ENCODE measurements at places on chromosomes 12 and 14.

GRCh38 chr12:100481021-100481420 is 7.4 kb downstream of the NR1H4 start:
- DNase-seq, result no peak

GRCh38 chr14:21185491-21185890 is 29.6 kb upstream of the OR5AU1 start:
- no peak for DNase-seq

GRCh38 chr12:78128211-78128610 is 297.5 kb downstream of the NAV3 start:
- DNase-seq, result no peak

GRCh38 chr14:100030452-100031153 is 34.6 kb upstream of the EVL start:
- no peak for DNase-seq

DNA sequence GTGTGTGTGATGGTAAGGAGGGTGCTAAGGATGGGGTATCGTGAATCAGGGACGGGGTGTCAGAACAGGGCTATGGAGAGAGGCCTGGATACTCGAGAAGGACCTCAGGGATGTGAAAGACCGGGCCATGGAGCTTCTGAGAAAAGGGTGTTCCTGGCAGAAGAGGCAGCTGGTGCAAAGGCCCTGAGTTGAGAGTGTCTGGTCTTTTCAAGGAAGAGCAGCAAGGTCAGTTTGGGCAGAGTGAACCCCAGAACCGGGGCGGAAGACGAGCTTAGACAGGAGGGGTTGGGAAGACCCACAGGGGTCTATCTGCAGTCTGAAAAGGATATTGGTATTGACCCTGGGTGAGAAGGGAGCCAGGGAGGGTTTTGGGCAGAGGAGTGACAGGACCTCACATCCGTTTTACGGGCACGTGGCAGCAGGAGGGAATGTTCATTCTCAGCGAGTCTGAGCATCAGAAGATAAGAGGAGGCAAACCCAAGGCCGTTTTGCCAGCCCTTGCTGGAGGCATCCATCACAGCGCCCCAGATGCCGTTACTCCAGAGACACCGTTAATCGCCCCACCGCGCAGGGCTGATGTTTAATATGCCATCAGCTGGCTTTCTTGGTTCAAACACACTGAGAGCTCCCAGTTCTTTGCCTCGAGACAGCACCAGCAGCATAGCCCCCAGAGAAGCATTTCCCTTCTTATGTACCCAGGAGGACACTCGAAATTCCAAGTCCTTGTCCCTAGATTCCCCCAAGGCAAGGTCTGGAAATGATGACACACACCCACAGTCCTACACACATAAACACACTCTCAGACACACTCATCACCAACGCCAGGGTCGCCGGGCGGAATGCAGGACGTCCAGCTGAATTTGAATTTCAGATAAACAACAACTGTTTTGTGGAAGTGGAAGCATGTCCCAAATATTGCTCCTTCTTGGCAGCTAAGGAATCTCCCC is 41.4 kb upstream of the EML1 start:
- no peak for DNase-seq

GRCh38 chr12:117412465-117413188 is 51.2 kb upstream of the NOS1 start:
- DNase-seq, result no peak

DNA sequence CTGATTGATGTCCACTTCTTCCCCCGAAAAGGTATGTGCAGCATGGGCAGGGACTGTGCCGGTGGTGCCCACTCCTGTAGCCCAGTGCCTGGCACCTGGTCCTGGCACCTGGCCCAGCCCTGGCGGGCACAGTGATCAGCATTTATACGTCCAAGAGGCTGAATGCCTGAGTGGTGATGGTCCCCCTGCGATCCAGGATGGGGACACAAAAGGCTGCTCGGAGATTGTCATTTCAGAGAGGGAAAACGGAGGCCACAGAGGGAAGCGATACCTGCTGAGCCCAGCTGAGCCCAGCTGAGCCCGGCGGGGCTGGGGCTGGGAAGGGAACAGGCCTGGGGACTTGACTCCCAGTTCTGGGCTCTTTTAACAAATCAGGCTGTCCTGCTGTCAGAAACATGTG is 55.8 kb downstream of the PRIMA1 start:
- no peak for DNase-seq

- no peak for DNase-seq
Observed at GRCh38 chr12:51265024-51265423, 5.2 kb downstream of the SMAGP start.

DNA sequence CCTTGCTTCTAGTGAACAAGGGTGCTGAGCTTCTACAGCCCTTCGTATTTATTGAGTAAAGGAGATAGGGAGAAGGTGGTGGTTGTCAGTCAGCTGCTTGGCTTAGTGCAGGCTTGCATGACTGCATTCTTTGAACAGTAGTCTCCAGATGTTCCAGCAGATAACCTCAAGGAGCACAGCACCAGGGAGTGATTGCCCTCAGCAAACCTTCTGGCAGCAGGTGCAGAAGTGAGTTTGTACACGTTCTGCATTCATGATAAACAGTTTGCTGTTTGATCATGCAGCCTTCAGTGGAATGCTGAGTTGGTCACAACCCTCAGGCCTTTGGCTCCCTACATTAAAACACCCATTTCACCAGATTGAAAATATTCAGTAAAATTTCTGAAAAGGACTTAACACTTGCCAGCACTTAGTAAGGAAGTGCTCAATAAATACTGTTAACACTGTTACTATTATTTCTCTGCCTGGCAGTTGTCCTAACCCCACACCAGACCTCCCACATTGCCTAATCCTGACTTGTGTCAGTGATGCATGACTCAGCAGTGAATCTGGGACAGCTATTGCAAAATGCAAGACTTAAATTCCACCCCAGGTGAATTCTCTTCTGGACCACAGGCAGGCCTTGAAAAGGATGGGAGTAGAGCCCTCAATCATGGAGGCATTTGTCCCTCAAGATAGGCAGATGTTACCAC is 18.9 kb upstream of the CARMIL3 start:
- DNase-seq, result no peak
